ENCODE measurements at places on chromosomes 6 and 20. TPM values are rescaled to one million over a fixed set of nuclear protein-coding genes. Genes with fewer than 3 reads are reported as not detected.
A peak's percentile ranks its signal among the peaks of the same experiment; 100 is the strongest.

KAT14 gene
- 10.0 TPM for total RNA-seq

FGD2 gene
- total RNA-seq = 5.2 TPM

AIG1 gene
- total RNA-seq = 29.8 TPM

FAM217A gene
- not detected for total RNA-seq

GRCh38 chr20:63072231-63072791, 65.5 kb upstream of the BHLHE23 start:
- DNase-seq = no peak

- no peak for DNase-seq
Observed at GRCh38 chr6:35178012-35178411, 35.7 kb upstream of the SCUBE3 start.

DNA sequence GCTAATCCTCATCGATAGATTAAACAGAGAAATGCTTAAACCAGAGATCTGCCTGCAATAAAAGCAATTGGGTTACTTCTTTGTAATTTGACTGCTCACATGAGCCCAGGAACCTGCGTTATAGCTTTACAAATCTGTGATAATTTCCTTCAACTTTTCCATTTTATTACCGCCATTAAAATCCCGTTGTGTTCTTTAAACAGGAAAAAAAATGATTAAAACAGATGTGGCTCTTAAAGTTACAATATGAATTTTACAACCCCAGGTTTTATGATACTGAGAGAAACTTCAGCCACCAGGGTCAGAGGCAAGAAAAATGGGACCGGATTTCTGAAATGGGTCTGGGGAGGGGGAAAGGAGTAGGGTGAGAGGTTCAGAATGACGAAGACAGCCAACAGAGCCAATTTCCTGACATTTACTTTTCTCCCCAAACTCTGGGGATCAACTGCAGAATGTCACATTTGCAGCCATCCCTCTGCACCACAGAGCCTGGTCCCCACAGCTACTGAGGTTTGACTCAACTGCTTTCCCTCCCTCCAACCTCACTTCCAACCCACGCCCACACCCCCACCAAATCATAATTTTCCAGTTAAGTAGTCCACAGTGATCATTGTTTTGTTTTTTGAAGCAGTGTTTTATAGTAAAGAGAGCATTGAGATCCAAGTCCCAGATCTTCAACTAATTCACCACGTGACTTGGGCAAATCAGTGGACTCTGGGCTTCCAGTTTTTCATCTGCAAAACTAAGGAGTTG, 77.6 kb upstream of the EYA2 start:
- no peak for DNase-seq

DNA sequence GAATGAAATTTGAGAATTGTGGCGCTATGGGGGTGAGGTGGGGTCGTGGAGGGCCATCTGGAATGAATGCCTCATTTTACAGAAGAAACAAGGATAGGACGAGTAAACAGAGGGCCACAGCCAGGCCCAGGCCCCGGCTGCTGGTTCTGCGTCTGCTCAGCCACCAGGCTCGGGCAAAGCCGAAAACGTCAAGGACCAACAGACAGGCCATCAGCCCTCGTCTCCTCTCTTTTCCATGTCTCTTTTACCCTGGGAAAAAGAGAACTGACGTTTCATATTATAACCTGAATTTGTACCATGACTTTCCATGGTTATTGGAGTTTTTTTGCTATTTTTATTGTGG, 212.4 kb upstream of the ARID1B start:
- DNase-seq = no peak

DNA sequence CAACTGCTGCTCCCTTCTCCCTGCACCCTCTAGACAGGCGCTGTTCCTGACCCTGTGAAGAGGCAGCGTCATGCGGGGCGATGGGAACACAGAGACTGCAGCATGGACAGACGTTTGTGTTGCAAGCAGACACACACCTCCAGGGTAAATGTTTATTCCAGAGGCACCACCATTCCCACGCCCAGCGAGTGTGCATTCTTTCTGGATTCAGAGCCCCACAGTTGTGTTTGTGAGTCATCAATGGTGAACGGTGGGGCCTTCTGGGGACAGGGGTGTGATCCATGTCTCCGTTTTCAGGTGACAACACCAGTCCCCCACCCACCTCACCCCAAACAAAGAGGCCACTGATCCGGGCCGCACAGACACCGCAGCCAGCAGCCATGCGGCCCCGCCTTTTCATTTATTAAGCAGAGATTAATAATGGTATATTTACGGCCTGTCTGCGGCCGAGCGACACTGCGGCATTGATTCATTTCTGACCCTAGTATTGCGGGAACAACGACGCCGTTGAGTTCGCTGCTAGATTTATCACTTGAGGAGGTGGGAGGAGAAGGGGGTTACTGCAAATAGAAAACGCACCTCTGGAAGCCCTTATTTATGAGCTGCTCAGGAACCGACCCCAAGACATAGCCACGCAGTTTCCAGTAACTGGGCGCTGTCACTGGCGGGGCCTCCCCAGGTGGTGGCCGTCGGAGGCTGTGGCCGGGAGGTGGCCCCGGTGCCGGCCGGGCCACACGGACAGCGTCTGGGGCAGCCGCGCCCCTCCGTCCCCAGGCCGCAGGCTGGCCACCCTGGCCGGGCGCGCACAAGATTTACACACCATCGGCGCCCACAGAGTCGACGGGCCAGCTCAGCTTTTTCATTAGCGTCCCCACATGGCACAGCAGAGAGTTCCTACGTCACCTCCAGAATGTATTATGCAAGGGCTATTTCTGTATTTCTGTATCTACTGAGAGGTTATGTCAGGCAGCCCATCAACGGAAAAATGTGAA, 367.6 kb downstream of the THBS2 start:
- no peak for DNase-seq

DNA sequence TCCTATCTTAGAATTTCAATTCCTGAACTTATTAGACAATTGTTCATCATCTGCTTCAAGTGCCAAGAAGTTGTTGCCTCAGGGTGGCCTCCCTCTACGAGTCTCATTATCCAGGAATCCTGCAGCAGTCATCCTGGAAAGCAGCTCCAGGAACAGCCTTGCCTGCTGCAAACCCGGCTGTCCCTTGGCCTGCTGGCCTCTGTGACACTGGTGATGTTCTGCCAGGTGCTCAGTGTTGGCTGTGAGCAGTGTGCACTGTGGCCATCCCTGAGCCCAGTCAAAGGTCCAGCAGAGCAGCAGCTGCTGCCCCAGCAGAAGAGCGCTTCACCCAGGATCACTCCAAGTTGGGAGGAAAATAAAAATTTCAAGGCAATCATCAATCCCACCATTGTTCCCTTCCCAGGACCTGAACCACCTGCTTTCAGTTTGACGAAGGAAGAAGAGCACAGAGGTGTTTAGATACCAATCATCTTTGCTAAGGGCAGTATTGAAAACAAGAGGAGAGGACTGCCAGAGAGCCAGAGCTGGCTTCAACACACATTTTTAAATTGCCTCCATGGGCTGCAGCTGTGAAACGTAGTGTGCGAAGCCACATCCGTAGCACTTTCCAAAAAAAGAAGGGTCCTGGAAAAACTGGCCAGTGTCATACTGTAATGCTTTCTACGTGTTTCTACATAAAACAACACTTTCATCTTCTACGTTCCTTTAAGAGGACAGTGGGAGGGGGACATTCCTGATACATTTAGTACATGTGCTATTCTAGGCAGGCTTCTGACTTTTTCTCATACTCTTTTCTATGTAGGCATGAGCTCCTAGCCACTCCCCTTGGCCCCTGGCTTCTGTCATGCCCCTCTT, 7.2 kb upstream of the FAM50B start:
- DNase-seq = no peak

DNA sequence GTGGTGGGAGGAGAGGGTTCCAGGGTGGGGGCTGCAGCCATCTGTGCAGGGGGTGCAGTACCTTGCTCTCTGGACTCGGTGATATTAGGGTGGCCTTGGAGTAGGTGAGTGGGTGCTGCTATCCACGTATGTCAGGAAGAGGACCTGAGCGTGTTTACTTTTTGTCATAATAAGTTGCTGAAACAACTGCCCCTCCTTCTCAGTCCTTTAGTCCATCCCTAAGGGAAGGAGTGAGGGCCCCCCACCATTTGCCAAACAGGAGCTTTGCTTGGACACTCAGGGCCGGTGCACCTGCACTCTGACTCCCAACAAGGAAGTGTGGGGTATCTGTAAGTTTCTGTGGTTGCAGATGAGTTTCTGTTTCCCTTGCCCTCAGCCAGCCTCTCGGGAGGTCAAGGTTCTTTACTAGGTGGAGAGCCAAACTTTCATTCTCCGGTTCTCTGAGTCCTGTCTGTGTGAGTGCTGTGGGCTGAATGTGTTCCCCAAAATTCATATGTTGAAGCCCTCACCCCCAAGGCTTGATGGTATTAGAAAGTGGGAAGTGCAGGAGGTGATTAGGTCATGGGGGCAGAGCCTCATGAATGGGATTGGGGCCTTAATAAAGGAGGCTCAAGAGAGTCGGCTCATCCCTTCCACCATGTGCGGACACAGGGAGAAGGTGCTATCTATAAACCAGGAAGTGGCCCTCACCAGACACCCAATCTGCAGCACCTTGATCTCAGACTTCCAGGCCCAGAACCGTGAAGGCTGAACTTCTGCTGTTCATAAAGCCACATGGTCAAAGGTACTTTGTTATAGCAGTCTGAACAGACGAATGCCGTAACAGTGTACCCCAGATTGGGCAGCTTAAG, 19.6 kb upstream of the CCR6 start:
- no peak for DNase-seq

DNA sequence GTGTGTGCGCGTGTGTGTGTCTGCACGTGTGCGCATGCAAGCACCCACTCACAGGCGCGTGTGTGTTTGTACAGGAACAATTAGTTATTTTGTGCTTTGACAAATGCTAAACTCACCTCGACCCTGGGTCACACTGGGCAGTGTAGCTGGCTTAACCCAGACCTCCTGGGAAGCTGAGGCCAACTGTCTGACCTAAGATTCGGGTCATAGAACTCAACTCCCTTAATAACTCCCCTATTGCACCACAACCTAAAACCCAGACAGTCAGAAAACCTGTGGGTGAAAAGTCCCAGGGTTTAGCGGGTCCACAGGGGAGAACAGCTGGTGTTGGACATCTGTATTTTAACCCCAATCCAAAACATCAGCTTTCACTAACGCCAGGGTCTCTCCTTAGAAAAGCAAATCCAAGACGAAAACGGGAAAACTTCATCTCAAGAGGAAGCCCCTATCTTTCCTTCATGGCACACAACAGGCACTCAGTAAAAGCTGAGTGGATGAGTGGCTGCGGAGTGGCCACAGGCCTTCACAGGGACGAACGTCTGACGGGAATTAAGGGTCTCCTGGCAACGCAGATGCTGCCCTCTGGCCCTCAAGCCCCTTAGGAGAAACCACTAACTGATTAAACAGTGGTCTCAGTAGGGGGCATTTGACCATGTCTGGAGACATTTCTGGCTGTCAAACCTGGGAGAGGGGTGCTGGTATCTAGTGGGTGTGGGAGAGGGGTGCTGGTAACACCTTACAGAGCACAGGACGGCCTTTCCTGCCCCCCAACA, 4.5 kb downstream of the PMEPA1 start:
- no peak for DNase-seq

DNA sequence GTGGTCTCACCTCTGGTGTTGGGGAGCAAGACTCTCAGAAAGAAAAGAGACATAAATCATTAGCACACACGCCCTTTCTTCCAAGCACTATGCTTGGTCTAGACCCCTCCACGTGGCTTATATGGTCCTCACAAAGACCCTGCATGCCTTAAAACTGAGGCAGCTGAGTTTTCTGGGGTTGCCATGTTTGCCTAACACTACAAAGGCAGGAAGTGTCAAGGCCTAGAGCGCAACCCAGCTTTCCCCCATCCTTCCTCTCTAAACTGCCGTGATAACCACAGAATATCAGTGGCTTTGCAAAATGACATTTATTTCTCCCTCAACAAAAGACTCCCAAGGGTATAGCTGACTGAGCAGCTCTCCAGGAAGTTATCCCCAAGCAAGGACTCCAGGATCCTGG, 146.5 kb upstream of the TOP1 start:
- no peak for DNase-seq

GRCh38 chr6:158497620-158498019, 62.3 kb upstream of the TMEM181 start:
- DNase-seq = no peak

- DNase-seq = no peak
Observed at GRCh38 chr20:34689486-34689885, 12.6 kb upstream of the PIGU start.

- DNase-seq = no peak
Observed at GRCh38 chr6:119742188-119742803, 392.7 kb upstream of the MAN1A1 start.

GRCh38 chr6:89939144-89939543, 44.9 kb downstream of the GJA10 start:
- no peak for DNase-seq

GRCh38 chr6:7900621-7901020, 10.0 kb downstream of the TXNDC5 start:
- DNase-seq = no peak

DNA sequence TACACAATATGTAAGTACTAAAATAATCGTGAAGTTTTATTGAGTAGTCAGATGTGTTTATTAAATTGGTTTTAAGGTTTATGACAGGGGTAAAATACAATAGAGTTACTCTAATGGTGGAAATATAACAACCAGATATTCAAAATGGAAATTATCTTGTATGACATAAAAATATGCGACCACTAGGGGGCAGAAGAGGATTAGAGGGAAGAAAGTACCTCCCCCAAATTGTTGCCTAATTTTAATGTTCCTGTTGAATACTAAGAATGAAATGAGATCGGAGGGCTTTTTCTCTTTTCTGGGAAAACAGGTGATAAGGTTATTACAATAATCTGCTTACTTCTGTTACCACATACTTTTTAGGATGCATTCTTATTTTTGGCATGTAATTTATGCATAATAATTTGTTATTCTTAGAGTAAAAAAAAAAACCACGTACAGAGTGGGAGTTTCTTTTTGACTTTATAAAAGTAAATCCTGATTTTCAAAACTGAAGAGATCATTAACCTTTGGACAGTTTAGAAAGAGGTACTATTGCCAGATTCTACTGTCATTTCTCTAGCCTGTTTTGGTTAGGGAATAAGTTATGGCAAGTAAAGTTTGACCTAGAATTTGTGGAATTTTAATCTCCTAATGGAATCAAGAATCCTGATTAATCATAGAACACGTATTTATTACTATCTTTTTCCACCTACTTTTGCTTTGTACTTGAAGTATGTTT, 159.2 kb downstream of the CD109 start:
- no peak for DNase-seq

GRCh38 chr6:158853072-158853879, 34.1 kb upstream of the EZR start:
- DNase-seq = peak; percentile 53

- no peak for DNase-seq
Observed at GRCh38 chr20:40682104-40682981, 6.7 kb downstream of the MAFB start.

DNA sequence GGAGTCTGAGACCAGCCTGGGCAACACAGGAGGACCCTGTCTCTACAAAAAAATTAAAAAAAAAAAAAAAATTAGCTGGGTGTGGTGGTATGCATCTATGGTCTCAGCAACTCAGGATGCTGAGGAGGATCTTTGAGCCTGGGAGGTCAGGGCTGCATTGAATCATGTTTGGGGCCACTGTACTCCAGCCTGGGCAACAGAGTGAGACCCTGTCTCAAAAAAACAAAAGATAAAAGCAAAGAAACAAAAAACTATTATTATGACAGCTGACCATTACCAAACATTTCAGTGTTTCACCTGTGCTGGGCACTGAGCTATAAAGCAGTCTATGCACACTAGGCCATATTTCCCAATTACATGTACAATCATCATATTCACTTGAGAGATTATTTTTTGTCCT, 35.7 kb downstream of the COX4I2 start:
- DNase-seq = no peak

- DNase-seq = no peak
Observed at GRCh38 chr20:34397096-34397495, 34.0 kb downstream of the ITCH start.

Data from ovary (tissue), 10 donors.